ENCODE measurements at places on chromosomes 4 and X.
A peak's percentile ranks its signal among the peaks of the same experiment; 100 is the strongest.

GRCh38 chr4:17646693-17647092 is 32.3 kb downstream of the MED28 start:
- H3K4me1 ChIP-seq, result no peaks in the 10 kb centered on the region
- no peaks in the 10 kb centered on the region for H3K36me3 ChIP-seq
- no peak for DNase-seq
- H3K4me3 ChIP-seq, result no peak overlapping the region

DNA sequence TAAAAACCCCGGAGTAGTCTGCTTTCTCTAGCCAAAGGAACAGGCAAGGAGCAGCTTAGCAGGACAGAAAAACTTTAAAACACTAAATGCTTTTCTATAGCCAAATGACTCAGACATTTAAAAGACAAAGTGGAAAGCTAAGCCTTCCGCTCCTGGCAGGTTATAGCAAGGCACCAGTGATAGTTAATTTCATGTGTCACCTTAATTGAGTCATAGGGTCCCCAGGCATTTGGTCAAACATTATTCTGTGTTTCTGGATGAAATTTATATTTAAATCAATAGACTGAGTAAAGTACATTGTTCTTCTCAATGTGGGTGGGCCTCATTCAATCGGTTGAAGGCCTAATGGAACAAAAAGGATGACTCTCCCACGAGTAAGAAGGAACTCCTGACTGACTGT is 885.7 kb upstream of the ADGRL3 start:
- H3K27ac ChIP-seq, result no peak overlapping the region
- H3K36me3 ChIP-seq, result no peaks in the 10 kb centered on the region
- H3K4me1 ChIP-seq, result no peaks in the 10 kb centered on the region
- no peak for DNase-seq
- H3K27me3 ChIP-seq, result no peaks in the 10 kb centered on the region

GRCh38 chr4:7753271-7753670 is 186.4 kb downstream of the AFAP1 start:
- H3K27ac ChIP-seq, result no peak overlapping the region
- H3K4me1 ChIP-seq, result peaks cover 15% of the 10 kb centered on the region
- no peak for DNase-seq
- H3K27me3 ChIP-seq, result no peaks in the 10 kb centered on the region

DNA sequence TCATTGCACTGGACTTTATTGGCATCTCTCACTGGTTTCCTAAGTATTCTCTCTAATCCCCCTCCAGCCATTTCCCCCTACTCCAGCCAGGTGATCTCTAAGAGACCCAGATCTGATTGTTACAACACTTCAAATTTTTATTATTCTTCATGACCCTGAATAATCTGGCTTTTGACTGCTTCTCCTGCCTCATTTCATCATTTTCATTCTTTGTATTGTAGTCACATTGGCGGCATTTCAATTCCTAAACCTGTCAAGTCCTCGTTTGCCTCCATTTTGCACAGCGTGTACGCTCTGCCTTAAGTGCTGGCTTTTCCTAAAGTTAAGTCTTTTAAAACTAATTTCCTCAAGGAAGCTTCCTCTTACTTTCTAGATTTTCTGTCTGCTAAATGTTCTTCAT is 31.6 kb downstream of the UBE2K start:
- no peak overlapping the region for H3K4me3 ChIP-seq
- no peaks in the 10 kb centered on the region for H3K36me3 ChIP-seq
- no peak overlapping the region for H3K27ac ChIP-seq
- no peaks in the 10 kb centered on the region for H3K27me3 ChIP-seq

GRCh38 chr4:38983291-38983690 is 48.9 kb downstream of the TMEM156 start:
- H3K4me3 ChIP-seq, result no peak overlapping the region
- no peak for DNase-seq
- no peaks in the 10 kb centered on the region for H3K4me1 ChIP-seq
- no peaks in the 10 kb centered on the region for H3K36me3 ChIP-seq
- no peak overlapping the region for H3K27ac ChIP-seq

- no peak overlapping the region for H3K27ac ChIP-seq
- no peak overlapping the region for H3K4me3 ChIP-seq
- no peaks in the 10 kb centered on the region for H3K36me3 ChIP-seq
These were observed 31.4 kb upstream of the ARSH start for GRCh38 chrX:2974961-2975360.

GRCh38 chr4:157220371-157220881 is at the start of gene GRIA2:
GRIA2 (plus strand) TSS chr4:157220728; CDS start chr4:157221043, 315 bp downstream.
- no peak within 1 kb of the TSS for H3K27ac ChIP-seq
- no peaks in the 10 kb centered on the region for H3K36me3 ChIP-seq
- peaks cover 55% of the 10 kb centered on the region for H3K27me3 ChIP-seq
- DNase-seq, result peak; percentile 89

GRCh38 chr4:146477054-146477453 is 44.7 kb downstream of the SLC10A7 start:
- no peaks in the 10 kb centered on the region for H3K4me1 ChIP-seq
- H3K36me3 ChIP-seq, result no peaks in the 10 kb centered on the region
- H3K4me3 ChIP-seq, result no peak overlapping the region
